Stimulated activated CD8-positive, alpha-beta memory T cell treated with anti-CD3 and anti-CD28 coated beads, Interleukin-2, amount 100 ng/mL, for 48 hours (primary cell): ENCODE measurements at places on chromosomes 4 and X.

GRCh38 chrX:666762-667720 lies 36.5 kb downstream of the SHOX start:
- DNase-seq: no peak

DNA sequence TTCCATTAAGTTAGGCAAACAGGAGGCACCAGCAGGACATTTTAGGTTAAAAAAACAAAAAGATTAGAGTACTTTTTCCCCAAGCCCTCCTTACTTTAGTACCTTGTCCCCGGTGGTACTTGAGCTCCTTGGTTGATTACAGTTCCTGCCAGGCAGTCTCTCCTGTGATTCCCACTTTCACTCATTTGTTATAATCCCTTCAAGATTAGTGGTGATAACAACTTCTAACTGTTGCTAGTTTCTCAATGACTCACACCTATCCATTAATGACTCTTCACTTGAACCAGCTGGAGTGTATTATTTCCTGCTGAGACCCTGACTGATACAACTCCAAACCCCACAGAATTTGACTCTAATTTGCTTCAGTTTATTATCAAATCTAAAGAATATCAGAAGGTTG lies 765.0 kb upstream of the DIAPH2 start:
- no peak for DNase-seq

GRCh38 chr4:176568238-176568637 lies 224.5 kb downstream of the VEGFC start:
- DNase-seq: no peak

DNA sequence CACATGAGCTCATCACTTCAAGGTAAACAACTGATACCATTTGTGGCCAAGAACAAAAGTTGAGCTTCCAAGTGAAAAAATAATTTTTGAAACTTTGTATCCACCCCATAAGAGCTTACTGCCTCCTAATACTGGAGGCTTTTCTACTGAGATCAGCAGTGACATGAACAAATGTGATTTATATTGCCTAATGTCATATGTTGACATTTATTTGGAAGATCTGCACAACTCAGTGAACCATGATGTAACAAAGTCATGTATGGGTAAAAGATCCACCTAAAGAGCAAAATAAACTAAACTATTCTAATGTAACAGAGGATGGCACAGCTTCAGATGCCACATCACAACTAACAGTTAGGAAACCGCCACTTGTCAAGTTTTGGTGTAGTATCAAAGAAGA lies 65.8 kb downstream of the AFAP1 start:
- DNase-seq: no peak

DNA sequence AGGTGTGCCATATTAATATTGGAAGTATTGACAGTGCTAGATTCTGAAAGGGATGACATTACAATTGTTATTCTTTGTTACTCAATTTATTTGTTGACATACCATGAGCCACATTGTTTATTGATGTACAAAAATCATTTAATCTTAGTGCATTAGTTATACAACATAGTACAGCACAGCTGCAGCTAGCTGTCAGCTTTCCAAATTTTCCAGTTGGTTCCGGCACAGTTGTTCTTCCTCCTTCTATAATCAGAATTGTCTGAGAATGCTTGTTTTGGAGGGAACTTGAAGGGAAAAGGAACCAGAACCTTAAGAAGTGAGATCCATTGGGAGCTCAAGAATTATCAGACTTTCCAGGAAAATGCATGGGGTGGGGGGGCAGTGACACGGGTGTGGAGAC lies 281.4 kb downstream of the ZIC3 start:
- DNase-seq: no peak

- no peak for DNase-seq
Measured at GRCh38 chr4:147173797-147174432, 228.3 kb upstream of the TTC29 start.

- no peak for DNase-seq
Measured at GRCh38 chrX:10199212-10199611, 42.4 kb downstream of the CLCN4 start.

DNA sequence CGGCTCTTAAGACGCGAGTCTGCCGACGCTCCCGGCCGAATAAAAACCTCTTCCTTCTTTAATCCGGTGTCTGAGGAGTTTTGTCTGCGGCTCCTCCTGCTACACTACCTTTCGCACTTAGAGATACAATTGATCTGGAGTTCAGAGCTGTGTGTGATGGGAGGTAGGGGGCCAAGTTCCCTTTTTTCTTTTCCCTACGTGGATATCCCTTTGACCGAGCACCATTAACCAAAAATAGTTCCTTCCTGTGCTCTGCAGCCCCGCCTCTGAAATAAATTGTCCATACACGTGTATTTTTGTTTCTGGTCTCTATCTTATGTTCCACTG lies 555 bp upstream of the PGM2 start:
- DNase-seq: no peak

GRCh38 chrX:113297437-113297836 lies 456.8 kb upstream of the AMOT start:
- DNase-seq: no peak

DNA sequence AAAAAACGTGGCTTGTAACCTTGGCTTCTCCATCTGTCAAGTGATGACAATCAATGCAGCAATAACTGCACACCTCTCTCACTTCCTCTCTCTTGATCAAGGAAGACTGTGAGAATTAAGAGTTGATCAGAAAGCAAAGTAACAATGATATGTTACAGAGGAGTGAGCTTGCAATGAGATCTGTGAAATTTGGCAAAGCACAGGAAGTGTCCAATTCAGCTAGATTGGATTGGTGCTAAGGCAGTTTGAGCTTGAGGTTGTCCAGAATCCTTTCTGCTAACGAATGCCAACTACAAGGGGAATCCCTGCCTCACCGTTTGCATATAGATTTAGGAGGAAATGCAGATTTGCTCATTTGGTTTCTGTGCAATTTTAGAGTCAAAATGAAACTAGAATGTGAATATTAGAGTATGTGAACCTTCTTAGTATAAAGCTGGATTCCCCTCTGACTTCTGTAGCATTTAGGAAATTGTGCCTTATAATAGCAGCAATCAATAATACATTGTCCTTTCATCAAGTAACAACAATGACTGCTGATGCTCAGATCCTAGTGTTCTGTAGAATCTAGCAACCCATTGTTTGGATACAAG lies 346.4 kb downstream of the PTTG2 start:
- DNase-seq: no peak

GRCh38 chr4:42310358-42310757 lies 86.9 kb upstream of the SHISA3 start:
- DNase-seq: no peak

DNA sequence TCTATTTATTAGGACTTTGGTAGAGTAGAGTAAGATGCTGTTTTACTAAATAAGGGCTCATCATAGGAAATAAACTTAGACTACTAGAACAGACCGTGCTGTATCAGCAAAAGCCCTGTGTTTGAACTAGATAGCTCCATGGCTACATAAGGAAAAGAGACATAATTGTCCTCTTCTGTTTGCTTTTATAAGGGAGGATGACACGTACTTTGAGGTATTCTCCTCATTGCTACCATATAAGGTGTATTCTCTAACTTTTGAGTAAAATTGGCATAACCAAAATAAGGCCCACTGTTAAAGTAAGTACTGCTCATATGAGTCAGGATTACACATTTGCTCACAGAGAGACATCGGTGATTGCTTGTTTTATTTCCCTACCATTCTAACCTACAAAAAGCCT lies 64.3 kb downstream of the PDLIM5 start:
- DNase-seq: no peak

DNA sequence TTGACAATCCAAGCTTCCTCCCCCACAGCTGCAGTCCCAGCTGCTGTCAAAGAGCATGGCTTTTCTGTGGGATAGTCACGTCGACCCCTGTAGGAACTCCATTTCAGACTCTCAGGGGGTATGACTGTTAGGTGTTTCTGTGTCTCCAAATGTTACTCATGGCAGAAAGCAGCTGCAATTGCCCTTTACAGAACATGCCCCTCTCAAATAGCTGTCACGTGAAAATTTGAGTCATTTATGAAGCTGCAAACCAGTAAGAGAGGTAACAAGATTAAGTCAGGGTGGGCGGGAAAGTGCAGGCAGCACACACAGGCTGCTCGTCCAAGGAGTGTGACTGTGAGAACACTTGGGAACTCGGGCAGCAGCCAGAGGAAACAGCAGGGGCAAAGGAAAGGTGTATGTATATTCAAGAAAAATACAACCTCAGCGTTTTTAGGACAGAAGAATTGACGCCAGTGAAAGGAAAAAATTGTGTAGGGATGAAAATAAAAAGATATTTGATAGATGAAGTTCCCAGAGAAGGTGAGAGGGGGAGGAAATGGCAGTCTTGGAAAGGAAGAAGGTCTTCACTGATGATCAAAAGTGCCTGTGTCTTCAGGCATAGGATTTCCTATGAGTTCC lies 66.5 kb upstream of the TMEM184C start:
- no peak for DNase-seq

GRCh38 chr4:153901220-153901619 lies 112.3 kb upstream of the SFRP2 start:
- no peak for DNase-seq

GRCh38 chr4:82680834-82681233 lies 117.8 kb downstream of the SCD5 start:
- no peak for DNase-seq

- DNase-seq: no peak
Measured at GRCh38 chr4:81509191-81509590, 37.5 kb upstream of the RASGEF1B start.

DNA sequence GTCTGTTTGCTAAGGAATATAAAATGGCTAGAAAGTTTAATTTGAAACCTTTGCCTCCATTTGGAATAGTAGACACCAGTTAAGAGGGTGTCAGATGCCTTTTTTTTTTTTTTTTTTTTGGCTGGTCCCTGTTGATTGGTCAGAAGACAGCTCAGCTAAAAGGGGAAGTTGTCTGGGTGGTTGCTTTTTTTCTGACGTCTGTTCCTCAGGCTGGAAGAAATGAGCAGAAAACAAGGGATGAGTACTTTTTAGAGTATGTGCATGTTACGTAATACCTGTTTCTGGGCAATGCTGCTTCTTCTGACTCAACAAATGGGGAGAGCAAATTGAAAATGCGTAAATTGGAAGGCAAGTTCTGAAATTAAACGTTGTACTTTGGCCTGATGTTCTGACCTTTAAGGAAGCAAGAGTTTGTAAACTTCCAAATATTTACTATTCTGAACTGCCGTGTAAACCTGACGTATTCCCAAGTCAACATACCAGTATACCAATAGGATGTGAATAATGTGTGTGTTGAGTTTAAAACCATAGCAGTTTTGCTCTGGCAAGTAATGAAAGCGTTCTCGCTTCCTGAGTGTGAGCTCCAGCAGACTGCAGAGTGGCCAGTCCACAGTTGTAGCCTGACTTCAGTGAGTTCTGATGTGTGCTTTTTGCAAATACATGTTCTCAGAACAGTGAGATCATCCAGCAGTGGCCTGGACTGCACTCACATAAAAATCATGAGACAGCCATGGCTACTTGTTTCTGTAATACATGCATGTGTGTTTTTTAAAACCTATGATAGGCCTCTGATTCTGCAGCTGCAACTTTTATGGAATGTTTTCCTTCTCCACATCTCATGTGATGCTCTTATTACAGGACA lies 1.7 kb downstream of the SAT1 start:
- no peak for DNase-seq

- DNase-seq: no peak
Measured at GRCh38 chr4:41815473-41815872, 66.9 kb upstream of the PHOX2B start.
